Activated CD8-positive, alpha-beta T cell treated with anti-CD3 and anti-CD28 coated beads, Interleukin-2, amount 10 ng/mL, durations not matched to agents 7 days and 5 days (primary cell): ENCODE measurements at places on chromosomes 3 and 15. TPM values are rescaled to one million over a fixed set of nuclear protein-coding genes. Genes with fewer than 3 reads are reported as not detected.

DNA sequence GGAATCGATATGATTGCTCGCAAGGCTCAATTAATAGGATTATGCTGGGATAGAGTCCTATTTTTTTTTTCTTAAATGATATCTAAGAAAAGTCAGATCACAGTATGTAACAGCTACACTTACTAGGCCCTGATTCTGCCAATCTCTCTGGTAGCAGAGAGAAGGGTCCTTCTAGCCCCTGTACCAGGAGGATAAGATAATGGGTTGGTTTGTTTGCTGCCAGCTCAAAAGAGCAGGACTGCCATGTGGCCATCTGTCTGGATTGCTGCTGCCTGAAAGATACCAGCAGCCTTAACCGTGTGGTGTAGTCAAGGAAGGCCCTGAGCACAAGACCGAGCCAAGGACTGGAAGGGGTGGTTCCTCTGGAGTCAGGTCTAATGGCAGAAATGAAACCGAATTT is 236.4 kb downstream of the KLF13 start:
- H3K4me1 ChIP-seq = no peaks in the 10 kb centered on the region
- no peak for DNase-seq
- H3K27me3 ChIP-seq = no peaks in the 10 kb centered on the region
- no peak overlapping the region for H3K4me3 ChIP-seq

DNA sequence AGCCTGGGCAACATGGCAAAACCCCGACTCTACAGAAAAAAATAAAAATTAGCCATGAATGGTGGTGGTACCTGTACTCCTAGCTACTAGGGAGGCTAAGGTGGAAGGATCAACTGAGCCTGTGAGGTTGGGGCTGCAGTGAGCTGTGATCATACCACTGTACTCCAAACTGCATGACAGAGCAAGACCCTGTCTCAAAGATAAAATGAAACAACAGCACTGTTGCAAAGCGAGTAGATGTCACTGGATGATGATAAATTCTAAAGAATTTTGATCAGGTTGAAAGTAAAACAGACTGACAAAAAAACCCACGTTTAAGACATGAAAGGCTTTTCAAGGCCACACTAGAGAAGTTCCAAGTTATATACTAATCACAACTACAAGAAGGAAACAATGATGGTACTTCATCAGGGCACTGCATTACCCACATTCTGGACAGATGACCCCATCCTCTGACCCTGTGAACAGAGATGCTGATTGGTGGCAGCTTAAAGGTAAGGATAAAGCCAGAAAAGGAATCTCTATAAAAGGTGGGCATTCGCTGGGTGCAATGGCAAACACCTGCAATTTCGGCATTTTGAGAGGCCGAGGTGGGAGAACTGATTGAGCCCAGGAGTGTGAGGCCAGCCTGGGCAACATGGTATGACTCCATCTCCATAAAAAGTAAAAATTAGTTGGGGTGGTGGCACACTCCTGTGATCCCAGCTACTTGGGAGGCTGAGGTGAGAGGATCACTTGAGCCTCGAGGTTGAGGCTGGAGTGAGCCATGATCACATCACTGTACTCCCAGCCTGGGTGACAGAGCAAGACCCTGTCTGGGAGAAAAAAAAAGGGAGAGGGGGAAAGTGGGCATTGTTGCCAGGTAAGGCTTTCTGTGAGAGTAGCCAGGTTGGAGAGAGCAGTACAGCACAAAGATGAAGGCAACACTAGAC is 59.2 kb downstream of the TBL1XR1 start:
- no peak for DNase-seq
- peaks cover 44% of the 10 kb centered on the region for H3K36me3 ChIP-seq
- H3K4me1 ChIP-seq = peaks cover 59% of the 10 kb centered on the region
- no peaks in the 10 kb centered on the region for H3K27me3 ChIP-seq
- no peak overlapping the region for H3K4me3 ChIP-seq

- no peak overlapping the region for H3K4me3 ChIP-seq
- H3K36me3 ChIP-seq = no peaks in the 10 kb centered on the region
- no peak for DNase-seq
- H3K27ac ChIP-seq = no peak overlapping the region
- no peaks in the 10 kb centered on the region for H3K4me1 ChIP-seq
Measured at GRCh38 chr3:4084271-4084670, 218.9 kb upstream of the SETMAR start.

GRCh38 chr3:169564883-169565282 is 98.6 kb downstream of the MECOM start:
- no peak overlapping the region for H3K4me3 ChIP-seq
- H3K27me3 ChIP-seq = no peaks in the 10 kb centered on the region
- DNase-seq = no peak
- no peak overlapping the region for H3K27ac ChIP-seq

- peaks cover 3% of the 10 kb centered on the region for H3K4me1 ChIP-seq
- H3K27me3 ChIP-seq = no peaks in the 10 kb centered on the region
- no peak overlapping the region for H3K27ac ChIP-seq
- H3K4me3 ChIP-seq = no peak overlapping the region
- no peak for DNase-seq
Measured at GRCh38 chr3:180970931-180971330, 18.6 kb downstream of the DNAJC19 start.

DNA sequence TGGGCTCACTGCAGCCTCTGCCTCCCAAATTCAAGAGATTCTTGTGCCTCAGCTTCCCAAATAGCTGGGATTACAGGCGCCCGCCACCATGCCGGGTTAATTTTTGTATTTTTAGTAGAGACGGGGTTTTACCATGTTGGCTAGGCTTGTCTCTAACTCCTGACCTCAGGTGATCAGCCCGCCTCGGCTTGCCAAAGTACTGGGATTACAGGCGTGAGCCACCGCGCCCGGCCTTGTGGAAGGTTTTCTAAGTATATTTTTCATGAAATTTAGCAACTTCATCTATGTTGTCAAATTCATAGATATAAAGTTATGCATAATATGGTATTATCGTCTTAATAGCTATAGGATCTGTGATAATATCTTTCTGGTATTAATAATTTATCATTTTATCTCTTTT is 275.6 kb upstream of the GRM7 start:
- DNase-seq = no peak
- no peak overlapping the region for H3K4me3 ChIP-seq
- H3K27me3 ChIP-seq = no peaks in the 10 kb centered on the region
- H3K36me3 ChIP-seq = no peaks in the 10 kb centered on the region
- H3K4me1 ChIP-seq = no peaks in the 10 kb centered on the region

DNA sequence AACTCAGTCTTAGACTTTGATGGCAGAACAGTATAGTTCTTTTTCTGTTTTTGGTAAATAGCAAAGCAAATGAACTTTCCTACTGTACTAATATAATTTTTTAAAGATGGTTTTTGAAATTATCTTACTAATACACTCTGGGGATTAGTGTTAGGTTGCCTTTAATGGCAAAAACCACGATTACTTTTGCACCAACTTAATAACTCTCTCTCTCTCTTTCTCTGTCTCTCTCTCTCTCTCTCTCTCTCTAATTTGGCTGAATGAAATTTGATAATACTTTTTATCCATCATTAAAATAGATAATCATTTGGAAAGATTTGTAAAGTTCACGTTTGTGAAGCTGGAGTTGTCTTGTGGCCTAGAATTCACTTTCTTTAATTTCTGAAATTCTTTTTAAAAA is 257.8 kb downstream of the LPP start:
- H3K27ac ChIP-seq = no peak overlapping the region
- peaks cover 3% of the 10 kb centered on the region for H3K4me1 ChIP-seq
- H3K27me3 ChIP-seq = no peaks in the 10 kb centered on the region
- no peak for DNase-seq
- peaks cover 19% of the 10 kb centered on the region for H3K36me3 ChIP-seq

DNA sequence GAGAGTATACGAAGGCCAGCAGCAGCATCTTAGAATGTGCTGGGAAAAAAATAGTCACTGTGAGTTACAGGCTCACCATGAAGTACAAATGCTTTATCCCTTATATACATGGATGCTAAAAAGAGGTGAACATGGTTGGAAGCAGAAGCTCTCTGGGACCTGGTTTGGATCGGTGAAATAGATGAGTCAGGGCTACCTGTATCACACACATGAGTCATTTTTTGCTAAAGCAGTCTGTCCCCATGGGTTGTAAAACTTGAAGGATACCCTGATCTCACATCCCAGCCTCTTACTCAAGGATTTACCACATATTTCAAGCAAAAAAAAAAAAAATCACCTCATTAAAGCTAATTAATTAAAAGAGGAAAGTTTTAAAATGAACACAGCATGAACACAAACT is 6.9 kb upstream of the SERPINI2 start:
- DNase-seq = no peak
- no peak overlapping the region for H3K4me3 ChIP-seq
- no peaks in the 10 kb centered on the region for H3K4me1 ChIP-seq
- no peak overlapping the region for H3K27ac ChIP-seq

DNA sequence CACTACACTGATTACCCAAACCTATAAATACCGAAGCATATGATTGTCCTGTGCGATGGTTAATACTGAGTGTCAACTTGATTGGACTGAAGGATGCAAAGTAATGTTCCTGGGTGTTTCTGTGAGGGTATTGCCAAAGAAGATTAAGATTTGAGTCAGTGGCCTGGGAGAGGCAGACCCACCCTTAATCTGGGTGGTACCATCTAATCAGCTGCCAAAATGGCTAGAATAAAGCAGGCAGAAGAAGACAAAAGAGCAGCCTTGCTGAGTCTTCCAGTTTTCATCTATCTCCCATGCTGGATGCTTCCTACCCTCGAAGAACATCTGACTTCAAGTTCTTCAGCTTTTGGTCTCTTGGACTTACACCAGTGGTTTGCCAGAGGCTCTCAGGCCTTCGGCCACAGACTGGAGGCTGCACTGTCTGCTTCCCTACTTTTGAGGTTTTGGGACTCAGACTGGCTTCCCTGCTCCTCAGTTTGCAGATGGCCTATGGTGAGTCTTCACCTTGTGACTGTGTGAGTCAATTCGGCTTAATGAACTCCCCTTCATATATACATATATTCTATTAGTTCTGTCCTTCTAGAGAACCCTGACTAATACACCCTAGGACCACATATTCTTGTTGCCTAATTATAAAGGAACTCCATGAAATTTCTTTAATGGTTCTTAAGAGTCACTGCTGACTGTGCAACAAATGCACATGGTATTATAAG is 31.7 kb downstream of the CSNK1G1 start:
- H3K36me3 ChIP-seq = peaks cover 2% of the 10 kb centered on the region
- H3K4me3 ChIP-seq = no peak overlapping the region
- no peaks in the 10 kb centered on the region for H3K4me1 ChIP-seq
- DNase-seq = no peak

GRCh38 chr15:59924812-59925522 is 79.1 kb upstream of the FOXB1 start:
- no peak overlapping the region for H3K27ac ChIP-seq
- peaks cover 28% of the 10 kb centered on the region for H3K4me1 ChIP-seq
- H3K4me3 ChIP-seq = no peak overlapping the region
- no peaks in the 10 kb centered on the region for H3K36me3 ChIP-seq

GRCh38 chr3:127228866-127229265 is 35.9 kb downstream of the PRR23E start:
- H3K4me3 ChIP-seq = no peak overlapping the region
- H3K36me3 ChIP-seq = no peaks in the 10 kb centered on the region
- no peak for DNase-seq
- peaks cover 6% of the 10 kb centered on the region for H3K27me3 ChIP-seq
- H3K4me1 ChIP-seq = peaks cover 6% of the 10 kb centered on the region
- no peak overlapping the region for H3K27ac ChIP-seq

DNA sequence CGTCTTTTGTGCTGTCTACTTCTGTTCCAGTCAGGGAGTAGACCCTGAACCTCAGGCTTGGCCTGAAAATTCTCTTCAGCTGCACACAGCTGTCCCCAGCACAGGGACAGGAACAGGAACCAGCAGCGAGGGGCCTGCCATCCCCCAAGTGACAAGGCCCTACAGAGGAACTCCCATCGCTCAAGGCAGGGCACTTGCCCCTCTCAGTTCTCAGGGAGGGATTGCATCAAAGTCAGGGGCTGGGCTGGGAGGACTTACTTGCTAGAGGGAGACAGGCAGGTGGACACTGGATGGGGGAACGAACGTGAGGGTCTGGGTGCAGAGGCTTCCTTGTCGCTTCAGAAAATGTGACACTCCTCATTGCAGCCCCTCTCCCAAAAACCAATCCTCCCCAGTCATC is 163.6 kb downstream of the CHSY1 start:
- H3K4me1 ChIP-seq = peaks cover 31% of the 10 kb centered on the region
- H3K36me3 ChIP-seq = peaks cover 3% of the 10 kb centered on the region
- no peak for DNase-seq
- no peak overlapping the region for H3K27ac ChIP-seq
- H3K4me3 ChIP-seq = no peak overlapping the region

- no peaks in the 10 kb centered on the region for H3K36me3 ChIP-seq
- no peaks in the 10 kb centered on the region for H3K4me1 ChIP-seq
- no peaks in the 10 kb centered on the region for H3K27me3 ChIP-seq
- DNase-seq = peak; percentile 51
- H3K27ac ChIP-seq = no peak overlapping the region
Measured at GRCh38 chr3:149393345-149394160, 16.1 kb upstream of the TM4SF1 start.

GRCh38 chr3:186599785-186600166 is 13.1 kb upstream of the AHSG start:
- no peak for DNase-seq
- H3K27me3 ChIP-seq = peaks cover 2% of the 10 kb centered on the region
- no peak overlapping the region for H3K27ac ChIP-seq
- no peak overlapping the region for H3K4me3 ChIP-seq
- no peaks in the 10 kb centered on the region for H3K4me1 ChIP-seq

DNA sequence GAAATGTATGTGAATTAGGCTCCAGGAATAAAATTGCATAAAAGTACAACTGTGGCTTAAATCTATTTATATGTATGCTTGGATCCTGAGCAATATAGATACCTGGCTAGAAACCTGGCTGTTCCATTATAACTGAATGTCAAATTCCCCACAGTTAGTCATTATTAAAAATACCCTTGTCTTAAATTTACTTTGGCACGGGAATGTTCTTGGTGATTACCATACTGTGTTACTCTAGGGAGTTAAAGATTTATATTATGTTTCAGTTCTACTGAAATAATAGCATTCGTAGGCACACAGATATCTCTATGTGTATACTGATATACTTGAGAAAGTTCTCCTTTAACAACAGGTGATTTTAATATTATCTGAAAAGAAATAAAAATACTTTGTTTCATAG is 394.1 kb downstream of the PTPRG start:
- H3K4me3 ChIP-seq = no peak overlapping the region
- no peaks in the 10 kb centered on the region for H3K4me1 ChIP-seq
- no peaks in the 10 kb centered on the region for H3K36me3 ChIP-seq

GRCh38 chr3:12421132-12421531 is 63.1 kb upstream of the TSEN2 start:
- no peak overlapping the region for H3K27ac ChIP-seq
- no peaks in the 10 kb centered on the region for H3K4me1 ChIP-seq
- no peak for DNase-seq
- no peak overlapping the region for H3K4me3 ChIP-seq
- no peaks in the 10 kb centered on the region for H3K36me3 ChIP-seq

The SYNM gene
- 0.18 TPM for total RNA-seq

The DZIP1L gene
- not detected for total RNA-seq

The PARP6 gene
- 54.0 TPM for total RNA-seq

The MRAS gene
- not detected for total RNA-seq
